Adrenal gland (tissue), 19 donors: ENCODE measurements at places on chromosomes 6 and 20.

DNA sequence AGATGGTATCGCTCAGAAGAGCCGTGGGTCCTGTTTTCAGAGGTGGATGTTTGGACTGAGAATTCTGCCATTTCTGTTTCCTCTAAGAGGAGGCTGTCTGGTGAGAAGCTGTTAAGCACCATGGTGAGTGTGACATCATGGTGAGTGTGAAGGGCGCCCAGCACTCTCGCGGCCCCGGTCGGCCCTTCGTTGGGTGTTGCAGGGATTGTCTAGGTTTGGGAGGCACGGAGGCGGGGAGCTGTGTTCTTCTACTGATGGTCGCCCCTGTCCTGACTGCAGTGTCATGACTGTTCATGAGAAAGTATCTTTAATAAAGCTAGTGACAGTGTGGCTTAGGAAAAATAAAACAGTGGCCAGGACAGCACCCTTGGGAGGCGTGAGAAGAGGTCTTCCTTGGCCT, 70.4 kb downstream of the NOL4L start:
- H3K27me3 ChIP-seq = no peaks in the 10 kb centered on the region
- H3K4me3 ChIP-seq = no peak overlapping the region
- no peak overlapping the region for H3K27ac ChIP-seq

GRCh38 chr20:34709831-34710567, 5.9 kb downstream of the TP53INP2 start:
- peak overlapping the region; percentile 91 for H3K27ac ChIP-seq
- H3K4me3 ChIP-seq = peak overlapping the region; percentile 59
- DNase-seq = peak; percentile 61
- peaks cover 32% of the 10 kb centered on the region for H3K4me1 ChIP-seq
- H3K36me3 ChIP-seq = peaks cover 10% of the 10 kb centered on the region

DNA sequence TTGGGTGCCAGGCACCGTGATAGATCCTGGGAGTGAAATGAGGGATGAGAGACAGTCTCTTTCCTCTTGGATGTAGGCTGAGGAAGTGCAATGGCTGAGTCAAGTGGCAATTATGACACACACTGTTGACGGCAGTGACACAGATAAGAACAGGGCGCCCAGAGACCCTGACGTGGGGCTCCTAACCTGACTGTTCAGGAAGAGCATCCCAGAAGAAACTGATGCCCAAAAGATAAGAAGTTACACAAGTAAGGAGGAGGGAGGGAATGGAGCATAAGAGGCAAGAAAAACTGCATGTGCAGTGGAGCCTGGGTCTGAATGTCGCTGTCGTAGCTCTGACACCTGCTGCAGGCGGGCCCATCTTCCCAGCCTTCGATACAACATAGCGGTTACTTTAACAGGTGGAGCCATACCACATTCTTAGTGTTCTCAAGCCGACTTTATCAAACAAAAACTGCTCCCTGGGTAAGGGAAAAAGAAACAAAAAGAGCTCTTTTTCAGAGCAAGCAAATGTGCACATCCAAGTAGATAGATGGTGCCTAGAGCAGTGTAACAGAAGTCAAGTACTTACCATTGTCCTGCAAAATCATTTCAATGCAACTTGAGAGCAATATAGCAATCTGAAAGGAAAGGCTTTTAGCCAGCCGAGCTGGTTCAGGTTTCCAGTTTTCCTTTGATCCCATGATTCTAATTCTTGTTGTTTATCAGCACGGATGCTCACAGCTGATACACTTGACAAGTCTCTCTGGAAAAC, 463.9 kb upstream of the JARID2 start:
- DNase-seq = no peak
- H3K4me1 ChIP-seq = no peaks in the 10 kb centered on the region
- H3K4me3 ChIP-seq = no peak overlapping the region
- H3K27me3 ChIP-seq = no peaks in the 10 kb centered on the region

- H3K4me3 ChIP-seq = no peak overlapping the region
- peaks cover 5% of the 10 kb centered on the region for H3K4me1 ChIP-seq
- H3K27ac ChIP-seq = no peak overlapping the region
- no peaks in the 10 kb centered on the region for H3K36me3 ChIP-seq
Measured at GRCh38 chr6:118562959-118563358, 14.9 kb downstream of the PLN start.

DNA sequence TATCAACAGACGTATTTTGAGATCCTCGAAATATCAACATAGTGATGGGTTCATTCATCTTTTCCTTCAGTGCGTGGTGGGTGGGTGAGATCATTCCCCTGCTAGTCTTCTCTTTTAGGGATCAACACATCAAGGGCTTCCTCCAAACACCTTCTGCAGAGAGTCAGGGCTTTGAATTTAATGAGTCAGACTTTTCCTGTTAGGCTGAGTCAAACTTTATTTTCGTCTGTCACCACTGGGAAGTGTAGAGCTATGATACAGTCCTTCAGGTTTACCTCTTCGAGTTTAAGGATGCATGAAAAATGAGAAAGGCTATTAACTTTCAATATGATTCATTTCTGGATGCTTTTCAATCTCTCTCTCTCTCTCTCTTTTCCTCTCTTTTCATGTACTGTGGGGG, 189.1 kb downstream of the BMP2 start:
- no peaks in the 10 kb centered on the region for H3K27me3 ChIP-seq
- H3K36me3 ChIP-seq = no peaks in the 10 kb centered on the region
- DNase-seq = no peak
- no peak overlapping the region for H3K4me3 ChIP-seq
